ENCODE measurements at places on chromosomes 13 and 19.

- no peak for DNase-seq
Observed at GRCh38 chr13:22642088-22642487, 538.7 kb upstream of the SGCG start.

GRCh38 chr19:2394054-2394441, 33.3 kb downstream of the TIMM13 start:
- DNase-seq, result no peak

DNA sequence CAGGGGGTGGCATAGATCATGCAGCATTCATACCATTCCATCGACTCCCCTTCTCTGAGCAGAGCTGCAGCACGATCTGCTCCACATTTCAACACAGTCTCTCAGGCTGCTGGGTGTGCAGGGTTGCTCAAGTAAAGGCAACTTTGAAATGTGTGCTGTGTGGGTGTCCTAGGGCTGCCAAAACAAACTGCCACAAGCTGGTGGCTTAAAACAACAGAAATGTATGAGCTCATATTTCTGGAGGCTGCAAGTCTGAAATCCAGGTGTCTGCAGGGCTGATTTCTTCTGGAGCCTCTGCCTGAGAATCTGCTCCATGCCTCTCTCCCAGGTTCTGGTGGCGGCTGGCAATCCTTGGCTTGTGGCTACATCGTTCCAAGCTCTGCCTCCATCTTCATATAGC, 63.7 kb upstream of the WDFY2 start:
- DNase-seq, result no peak

DNA sequence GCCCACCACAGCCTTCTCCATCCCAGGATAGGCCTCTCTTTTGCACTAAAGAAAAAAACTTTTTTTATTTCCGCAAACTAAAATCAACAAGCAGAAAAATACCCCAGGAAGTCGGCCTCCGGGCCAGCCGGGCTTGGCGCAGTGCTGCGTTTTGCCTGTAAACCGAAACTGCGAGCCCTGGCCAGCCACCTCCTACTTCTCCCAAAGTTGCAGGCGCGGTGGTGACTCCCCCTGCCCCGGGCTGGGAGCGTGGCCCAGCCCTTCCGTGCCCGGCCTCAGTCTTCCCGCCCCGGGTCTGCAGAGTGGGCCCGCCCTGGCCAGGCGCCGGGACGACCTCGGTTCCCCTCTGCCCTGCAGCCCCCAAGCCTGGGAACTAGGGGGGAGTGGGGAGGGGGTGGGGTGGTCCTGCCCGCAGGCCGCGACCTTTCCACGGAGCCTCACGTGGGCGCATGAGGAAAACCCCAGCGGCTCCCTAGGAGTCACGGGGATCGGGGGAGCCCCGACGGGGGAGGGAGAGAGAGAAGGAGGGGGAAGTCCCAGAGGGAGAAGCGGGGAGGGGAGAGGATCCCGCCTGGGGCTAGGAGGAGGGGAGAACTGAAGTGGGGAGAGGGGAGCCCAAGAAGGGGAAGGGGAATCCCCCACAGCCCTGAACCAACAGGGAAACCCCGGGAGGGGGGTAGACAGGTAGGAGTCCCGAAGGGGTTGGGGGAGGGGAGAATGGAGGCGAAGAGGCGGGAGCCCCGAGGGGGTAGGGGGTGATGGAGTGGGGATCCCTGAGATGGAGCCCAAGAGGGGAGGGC, 3.0 kb downstream of the GADD45B start:
- peak; percentile 84 for DNase-seq

GRCh38 chr13:32320528-32320927, 5.2 kb downstream of the BRCA2 start:
- DNase-seq, result no peak

DNA sequence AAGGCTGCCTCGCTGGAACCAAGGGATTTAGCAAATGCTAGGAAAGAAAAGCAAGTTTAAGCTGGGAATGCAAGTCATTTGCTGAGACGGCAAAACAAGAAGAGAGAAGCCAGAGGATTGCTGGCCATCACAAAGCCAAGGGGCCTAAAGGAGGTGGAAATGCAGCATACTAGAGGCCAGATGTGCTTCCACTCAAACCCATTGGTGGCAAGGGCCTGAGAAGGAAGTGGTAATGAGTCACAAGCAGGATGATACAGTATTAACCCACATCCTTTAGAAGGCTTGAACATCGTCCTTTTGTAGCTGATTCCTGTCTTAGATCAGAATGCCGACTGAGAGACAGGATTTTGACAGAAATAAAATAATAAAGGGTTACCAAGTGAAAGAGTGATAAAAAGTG, 68.2 kb downstream of the ITGBL1 start:
- DNase-seq, result no peak

DNA sequence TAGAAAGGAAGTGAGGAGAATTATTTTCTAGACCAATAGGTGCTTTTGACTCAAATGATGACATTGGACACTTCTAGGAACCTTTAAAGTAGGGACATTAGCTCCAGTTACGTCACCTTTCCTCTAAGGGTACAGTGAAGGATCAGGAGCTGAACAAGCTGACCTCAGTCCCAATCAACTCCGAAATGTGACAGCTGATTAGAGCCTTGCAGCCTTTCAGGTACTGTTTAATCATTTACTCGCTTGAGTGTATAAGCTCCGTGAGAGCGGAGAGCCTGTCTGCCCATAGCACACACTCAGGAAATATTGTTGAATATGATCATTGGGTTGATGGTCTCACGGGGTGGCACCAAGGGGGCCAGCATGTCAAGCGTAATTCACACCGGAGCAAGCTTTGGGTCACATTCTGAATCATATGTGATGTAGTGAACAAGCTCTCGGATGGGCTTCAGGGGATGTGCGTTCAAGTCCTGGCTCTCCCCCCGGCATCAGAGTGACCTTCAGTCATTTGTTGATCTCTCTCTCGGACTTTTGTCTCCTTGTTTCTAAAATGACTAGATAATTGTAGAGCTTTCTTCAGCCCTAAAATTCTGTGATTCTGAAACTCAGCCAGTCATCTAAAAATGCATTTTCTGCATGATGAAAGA, 141.9 kb downstream of the ZIC5 start:
- DNase-seq, result no peak

DNA sequence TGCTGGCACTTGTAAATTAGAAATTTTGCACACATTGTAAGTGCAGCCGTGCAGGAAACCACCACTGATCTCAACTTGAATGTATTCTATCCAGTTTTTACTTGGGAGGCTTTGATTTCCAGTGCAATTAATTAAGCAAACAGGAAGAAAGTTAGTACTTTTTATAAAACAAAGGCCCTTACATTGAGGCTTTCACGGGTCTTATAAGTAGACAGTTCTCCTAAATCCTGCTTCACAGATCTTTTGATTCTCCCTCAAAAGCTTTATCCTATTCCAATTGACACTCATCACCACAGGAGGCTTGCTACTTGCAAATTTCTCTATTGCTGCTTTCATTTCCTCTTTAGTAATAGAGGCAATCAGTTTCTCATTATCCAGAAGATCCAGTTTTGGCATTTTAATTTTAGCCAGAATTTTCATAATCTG, 90.1 kb downstream of the ERCC5 start:
- DNase-seq, result no peak

DNA sequence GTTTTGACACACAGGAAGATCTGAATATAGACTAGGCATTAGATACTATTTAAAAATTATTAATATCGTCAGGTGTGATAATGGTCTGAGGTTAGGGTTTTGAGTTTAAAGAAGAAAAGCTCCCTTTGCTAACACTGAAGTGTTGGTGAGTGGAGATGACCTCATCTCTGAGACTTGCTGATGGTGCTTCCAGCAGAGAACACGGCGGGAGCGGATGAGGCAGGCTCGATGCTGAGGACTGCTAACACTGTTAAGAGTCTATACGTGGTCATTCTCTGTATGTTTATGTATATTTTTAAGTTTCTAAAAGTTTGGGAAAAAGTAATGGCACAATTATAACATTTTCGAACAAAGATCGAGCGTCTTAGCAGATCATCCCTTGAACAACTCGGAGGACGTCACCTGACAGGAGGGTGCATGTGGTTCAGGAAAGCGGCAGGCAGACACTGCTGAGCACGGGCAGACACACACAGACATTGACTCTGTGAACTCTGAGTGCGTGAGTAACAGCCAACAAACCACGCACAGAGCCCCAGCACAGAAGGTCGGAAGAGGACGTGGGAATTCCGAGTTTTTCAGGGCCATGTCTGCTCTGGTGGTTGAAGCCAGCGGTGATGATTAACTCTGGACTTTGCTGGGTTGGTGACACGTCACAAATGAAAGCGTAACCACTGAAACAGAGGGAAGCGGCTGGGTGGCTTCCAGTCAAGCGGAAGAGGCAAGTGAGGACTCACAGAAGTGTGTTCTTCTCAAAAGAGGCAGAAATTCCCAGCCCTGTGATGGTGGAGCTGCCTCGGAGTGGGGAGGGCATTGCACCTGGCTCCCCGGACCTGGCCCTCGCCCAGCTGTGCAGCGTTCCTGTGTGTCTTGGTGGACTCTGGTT, 91.9 kb upstream of the TEX29 start:
- no peak for DNase-seq

DNA sequence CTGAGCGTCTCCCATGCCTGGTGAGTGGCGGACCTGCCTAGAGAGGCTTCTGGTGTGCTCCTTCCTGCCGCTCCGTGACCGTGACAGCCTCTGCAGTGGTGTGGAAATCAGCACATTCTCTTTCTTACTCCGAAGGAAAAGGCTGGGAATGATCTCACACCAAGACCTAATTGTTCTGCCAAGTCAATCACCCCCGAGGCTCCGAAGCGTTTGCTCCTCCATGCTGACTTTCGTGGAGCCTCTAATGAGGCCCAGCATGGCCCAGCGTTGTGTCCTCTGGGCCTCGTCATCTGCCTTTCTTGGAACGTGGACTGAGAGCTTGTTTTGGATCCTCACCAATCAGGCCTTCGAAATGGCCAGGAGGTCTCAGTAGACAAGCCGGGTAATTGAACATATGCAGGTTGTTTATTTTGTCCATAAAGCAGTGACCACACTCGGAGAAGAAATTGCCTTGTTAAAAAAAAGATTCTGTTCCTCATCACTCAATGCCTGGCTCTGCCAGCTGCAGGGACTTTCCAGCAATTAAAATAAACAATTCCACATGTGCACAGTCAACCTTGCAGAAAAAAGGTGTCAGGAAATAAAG, 107.1 kb downstream of the UBL3 start:
- DNase-seq, result peak; percentile 81

GRCh38 chr13:84821261-84821660, 939.0 kb upstream of the SLITRK1 start:
- no peak for DNase-seq

All from left forelimb (tissue), 1 donor.